Hindlimb muscle (tissue), 1 donor: ENCODE measurements at places on chromosomes 5 and 9.

GRCh38 chr5:139687656-139688055 lies 39.5 kb downstream of the CXXC5 start:
- DNase-seq = no peak

GRCh38 chr5:98637557-98637956 lies 135.9 kb upstream of the RGMB start:
- DNase-seq = no peak

DNA sequence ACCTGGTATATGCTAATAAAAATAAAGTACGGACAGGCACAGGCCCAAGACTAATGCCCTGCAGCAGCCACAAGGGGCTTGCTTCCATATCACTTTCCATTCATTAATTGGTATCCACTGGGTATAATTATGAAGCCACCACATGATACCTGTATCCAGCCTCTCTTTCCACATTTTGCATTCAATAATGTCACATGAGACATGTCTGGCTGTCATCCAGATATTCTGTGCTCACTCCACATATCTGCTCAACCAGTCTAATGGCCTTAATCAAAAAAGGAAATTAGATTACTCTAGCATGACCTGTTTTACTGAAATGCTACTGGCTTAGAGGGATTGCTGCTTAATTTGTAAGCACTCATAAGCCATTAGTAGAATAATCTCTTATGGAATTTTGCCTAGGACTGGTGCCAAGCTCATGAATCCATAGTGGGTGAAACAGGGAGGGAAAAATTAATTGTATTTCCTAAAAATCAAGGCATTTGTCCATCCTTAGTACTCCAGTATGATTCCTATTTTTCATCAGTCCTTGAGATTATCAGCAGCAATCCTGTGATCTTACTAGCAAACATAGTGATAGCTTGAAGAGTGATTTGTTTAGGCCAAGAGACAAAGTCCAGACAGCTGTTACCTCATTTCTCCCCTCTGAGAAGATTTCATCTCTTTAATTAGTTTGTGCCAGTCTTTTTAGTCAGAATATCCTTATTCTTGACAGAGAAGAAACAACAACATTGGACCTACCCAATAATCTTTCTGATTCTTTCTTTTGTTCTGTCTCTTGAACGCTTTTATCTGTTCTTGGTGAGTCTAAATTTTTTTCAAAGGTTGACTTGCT lies 119.2 kb upstream of the ABCA1 start:
- DNase-seq = no peak

GRCh38 chr9:27248702-27249101 lies 48.2 kb downstream of the EQTN start:
- no peak for DNase-seq

- no peak for DNase-seq
Measured at GRCh38 chr9:134213508-134213850, 49.1 kb upstream of the RNU6ATAC start.

GRCh38 chr5:93868851-93869250 lies 127.5 kb upstream of the POU5F2 start:
- no peak for DNase-seq

- no peak for DNase-seq
Measured at GRCh38 chr9:37740631-37741328, 12.8 kb upstream of the TRMT10B start.

DNA sequence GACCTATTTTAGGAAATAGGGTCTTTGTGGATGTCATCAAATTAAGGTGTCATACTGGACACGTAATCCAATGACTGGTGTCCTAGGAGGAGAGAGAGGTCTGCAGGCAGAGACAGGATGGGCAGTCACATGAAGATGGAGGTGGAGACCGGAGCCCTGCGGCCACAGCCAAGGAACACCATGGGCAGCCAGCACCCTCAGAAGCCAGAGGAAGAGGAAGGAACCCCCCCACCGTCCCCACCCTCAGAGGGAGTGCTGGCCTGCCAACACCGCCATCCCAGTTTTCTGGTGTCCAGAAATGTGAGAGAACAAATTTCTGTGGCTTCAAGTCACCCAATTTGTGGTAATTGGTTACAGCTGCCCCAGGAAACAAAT lies 88.3 kb downstream of the NSUN2 start:
- DNase-seq = no peak

DNA sequence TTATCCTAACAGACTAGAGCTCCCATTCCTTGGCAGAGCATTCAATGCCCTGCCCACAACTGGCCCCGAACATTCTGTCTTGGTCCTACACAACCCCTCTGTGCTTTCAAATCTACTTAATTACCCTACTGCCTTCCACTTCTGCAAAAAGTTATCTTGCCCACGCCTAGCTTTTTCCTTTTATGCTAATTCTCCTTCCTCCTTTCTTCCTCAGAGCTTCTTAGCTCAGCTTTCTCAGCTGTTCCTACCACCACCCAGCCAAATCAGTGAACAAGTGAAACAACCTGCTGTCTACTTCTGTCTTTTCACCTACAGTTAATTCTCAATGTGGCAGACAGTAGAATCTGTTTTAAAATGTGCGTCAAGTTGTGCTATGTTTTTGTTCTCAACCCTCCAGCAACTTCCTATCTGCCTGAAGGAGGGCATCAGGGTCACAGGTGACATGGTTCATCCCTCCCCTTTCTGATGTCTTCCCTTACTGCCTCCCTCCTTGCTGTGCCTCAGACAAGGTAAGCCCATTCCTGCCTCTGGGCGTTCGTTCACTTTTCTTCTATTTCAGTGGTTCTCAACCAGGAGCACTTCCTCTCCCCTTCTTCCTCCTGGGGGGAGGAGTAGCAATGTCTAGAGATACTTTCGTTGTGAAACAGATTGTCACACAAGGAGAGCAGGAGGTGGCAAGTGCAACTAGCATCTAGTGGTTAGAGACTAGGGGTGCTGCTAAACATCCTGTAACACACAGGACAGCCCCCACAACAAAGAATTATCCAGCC lies 1.3 kb upstream of the REEP5 start:
- DNase-seq = no peak

DNA sequence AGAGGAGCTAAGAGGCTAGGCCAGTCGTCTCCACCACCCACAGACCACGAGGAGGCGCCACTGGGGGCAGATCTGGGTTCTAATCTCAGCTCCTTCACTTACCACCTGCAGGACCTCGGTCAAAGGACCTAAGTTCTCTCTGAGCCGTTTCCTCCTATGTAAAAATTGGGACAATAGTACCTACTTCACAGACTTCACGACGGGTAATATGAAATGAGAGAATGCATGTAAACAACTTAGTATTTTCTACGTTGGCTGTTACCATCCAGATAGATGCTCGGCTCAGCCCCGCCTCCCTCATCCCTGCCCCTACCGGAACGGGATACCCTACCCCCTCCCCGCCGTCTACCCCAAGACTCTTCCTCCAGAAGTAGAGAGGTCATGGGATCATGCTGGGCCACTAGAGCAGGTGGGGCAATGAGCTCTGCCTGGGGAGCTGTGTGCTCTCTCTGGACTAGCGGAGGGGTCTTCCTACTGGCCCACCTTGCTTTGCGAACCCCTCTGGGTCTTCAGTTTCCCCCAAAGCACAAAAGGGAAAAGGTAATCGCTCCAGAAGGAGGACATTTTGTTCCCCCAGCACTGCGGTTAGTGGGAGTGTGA lies 541 bp downstream of the GNPDA1 start:
- DNase-seq = no peak

- no peak for DNase-seq
Measured at GRCh38 chr5:44574678-44575077, 185.5 kb upstream of the FGF10 start.

- DNase-seq = no peak
Measured at GRCh38 chr9:16445141-16445920, 425.1 kb downstream of the BNC2 start.

- DNase-seq = peak; percentile 59
Measured at GRCh38 chr5:113059232-113060040, 82.8 kb downstream of the DCP2 start.

- DNase-seq = no peak
Measured at GRCh38 chr5:145925353-145925752, 11.0 kb upstream of the SH3RF2 start.

GRCh38 chr9:33988219-33988890 lies 60.3 kb downstream of the UBAP2 start:
- DNase-seq = no peak

DNA sequence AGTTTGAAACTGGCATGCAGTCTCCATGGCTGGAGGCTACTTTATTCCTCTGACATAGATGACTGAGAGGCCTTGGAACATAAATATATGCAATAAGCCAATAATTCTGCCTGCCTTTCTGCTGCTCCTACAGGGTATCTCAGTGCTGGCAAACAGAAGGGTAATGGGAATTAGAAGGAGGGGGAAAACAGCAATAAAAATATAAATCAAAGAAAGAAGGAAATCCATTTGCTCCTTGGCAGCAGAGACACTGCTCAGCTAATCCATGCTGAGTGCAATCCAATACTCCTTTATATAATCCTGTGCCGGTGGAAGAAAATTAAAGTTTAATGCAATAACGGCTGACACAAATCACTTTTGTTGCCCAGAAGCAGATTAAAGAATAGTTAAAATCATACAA lies 478.9 kb downstream of the SPATA31D1 start:
- DNase-seq = peak; percentile 40

DNA sequence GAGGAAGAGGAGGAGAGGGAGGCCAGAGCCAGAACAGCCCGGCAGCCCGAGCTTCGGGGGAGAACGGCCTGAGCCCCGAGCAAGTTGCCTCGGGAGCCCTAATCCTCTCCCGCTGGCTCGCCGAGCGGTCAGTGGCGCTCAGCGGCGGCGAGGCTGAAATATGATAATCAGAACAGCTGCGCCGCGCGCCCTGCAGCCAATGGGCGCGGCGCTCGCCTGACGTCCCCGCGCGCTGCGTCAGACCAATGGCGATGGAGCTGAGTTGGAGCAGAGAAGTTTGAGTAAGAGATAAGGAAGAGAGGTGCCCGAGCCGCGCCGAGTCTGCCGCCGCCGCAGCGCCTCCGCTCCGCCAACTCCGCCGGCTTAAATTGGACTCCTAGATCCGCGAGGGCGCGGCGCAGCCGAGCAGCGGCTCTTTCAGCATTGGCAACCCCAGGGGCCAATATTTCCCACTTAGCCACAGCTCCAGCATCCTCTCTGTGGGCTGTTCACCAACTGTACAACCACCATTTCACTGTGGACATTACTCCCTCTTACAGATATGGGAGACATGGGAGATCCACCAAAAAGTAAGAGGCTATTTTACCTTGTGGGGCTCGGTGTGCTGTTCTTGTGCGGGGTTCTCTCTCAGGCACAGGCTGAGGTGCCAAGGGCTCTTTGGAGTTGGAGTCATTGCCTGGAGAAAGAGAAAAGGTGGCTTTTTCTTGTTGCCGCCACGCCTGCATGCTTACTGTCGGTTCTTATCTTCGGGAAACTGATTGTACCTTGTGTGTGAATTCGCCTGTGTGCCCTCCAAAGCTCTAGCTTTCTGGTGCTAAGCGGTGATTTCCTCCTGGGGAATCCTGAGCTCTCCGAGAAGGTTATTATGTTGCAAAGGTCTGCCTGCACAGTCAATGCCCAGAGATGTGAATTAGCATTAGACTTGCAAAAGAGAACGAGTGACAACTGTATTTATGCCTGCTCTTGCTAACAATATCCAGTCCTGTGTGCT lies at the start of gene ISL1:
TSS of gene ISL1 (plus strand) at position 318 of the 991 bp plus-strand sequence. CDS start at position 542, 224 bp downstream.
- peak; percentile 86 for DNase-seq

- DNase-seq = no peak
Measured at GRCh38 chr9:97365634-97366033, 46.3 kb upstream of the TDRD7 start.

- DNase-seq = no peak
Measured at GRCh38 chr5:115703514-115703913, 77.7 kb upstream of the TMED7 start.

GRCh38 chr5:32721626-32722025 lies 10.5 kb downstream of the NPR3 start:
- no peak for DNase-seq
